Right forelimb (tissue), 1 donor: ENCODE measurements at places on chromosomes 4 and X.
A peak's percentile ranks its signal among the peaks of the same experiment; 100 is the strongest.

DNA sequence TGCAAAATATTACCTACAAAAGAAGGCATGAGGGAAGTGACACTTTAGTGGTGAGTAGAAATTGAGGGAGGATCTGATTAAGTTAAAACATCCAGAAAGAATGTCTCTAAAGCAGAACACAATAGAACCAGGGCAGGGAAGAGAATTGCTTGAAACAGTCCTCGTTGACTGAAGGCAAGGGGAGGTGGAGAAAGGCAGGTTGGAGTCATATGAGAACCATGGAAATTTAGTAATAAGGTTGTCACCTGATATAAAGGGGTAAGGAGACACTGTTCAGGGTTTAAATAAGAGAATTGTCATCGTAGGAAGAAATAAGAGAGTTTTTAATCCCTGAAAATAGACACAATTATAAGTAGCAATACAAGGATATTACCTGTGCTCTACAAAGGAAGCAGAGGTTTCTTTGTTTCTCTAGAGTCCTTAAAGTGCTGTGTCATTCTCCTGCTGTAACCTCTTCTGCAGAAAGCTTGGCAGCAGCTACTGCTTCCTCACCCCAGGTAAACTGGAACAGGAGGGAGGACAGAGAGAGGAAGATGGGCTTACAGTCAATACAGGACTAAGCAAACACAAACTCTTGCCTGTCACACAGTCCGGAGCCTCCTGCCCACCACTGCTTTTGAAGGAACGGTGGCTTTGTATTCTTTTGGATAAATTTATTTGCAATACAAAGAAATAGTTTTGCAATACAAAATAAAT, 258.4 kb downstream of the PPARGC1A start:
- no peak for DNase-seq

- no peak for DNase-seq
These were observed 359.5 kb downstream of the C4orf33 start for GRCh38 chr4:129455482-129455881.

GRCh38 chr4:184096561-184097240, 121.0 kb downstream of the ENPP6 start:
- peak; percentile 54 for DNase-seq

DNA sequence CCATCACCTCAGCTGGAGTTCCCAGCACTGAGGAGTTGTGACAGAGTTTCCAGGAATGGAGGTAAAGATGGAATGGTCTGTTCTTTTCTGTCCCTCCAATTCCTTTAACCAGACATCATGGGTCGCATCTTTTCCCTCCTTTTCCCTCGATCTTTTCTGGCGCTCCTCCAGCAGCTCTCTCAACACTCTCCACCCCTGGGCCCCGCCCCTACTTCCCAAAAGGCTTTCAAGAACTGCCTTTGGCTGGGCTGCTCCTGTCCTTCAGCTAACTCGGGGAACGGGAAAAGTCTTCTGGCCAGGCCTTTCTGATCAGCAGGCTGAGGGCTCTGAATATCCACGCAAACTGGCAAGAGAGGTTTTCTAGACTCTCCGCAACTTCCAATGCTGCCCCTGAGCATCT, 34.0 kb downstream of the UTP14A start:
- no peak for DNase-seq

- no peak for DNase-seq
These were observed 313.0 kb downstream of the DCTD start for GRCh38 chr4:182604161-182604622.

DNA sequence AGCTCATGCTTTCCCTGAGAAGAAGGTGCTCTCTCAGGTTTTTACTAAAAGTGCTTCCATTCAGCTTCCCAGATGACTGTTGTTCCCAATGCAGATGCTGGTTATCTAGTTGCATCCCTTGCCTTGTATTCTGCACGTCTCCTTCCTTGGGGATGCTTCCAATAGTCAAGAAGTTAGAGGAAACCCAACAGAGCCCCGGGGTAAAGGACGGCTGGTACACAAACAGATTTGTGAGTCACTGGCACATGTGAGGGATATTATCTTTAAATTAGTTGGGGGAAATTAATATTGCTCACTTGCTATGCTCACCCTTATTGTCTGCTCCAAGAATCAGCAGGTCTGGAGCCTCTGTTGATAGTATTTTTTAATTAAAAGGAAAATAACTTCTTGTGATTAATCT, 465.2 kb upstream of the BOD1L1 start:
- DNase-seq = no peak

DNA sequence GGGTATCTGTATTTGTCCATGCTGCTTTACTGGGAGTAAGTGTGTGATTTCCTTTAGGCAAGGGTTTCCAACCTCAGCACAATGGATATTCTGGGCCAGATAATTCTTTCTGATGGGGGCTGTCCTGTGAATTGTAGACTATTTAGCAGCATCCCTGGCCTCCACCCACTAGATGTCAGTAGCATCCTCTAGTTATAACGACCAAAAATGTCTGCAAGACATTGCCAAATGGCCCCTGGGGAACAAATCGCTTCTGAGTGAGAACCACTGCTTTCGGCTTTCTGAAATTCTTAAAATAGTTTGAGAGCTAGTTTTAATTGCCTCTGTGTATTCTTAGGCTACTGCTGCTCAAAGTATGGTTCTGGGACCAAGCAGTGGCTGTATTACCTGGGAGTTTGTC, 81.2 kb upstream of the GPM6B start:
- DNase-seq = no peak

DNA sequence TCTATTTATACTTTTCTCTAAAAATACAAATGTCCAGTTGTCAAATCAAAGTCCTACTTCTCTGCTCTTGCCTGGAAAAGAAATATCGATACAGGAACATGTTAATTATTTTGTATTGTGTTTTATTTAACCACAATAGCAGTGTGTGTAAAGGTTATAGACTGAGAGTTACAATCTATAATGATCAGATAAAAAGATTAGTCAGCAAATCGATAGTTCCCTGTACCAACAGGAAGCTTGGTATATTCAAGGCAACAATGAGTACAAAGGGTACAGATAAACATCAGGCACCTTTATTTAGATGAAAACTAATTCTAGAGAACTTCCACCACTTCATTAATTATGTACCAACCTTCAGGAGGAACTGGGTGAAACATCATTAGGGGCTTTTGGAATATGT, 469.5 kb downstream of the GBA3 start:
- no peak for DNase-seq

DNA sequence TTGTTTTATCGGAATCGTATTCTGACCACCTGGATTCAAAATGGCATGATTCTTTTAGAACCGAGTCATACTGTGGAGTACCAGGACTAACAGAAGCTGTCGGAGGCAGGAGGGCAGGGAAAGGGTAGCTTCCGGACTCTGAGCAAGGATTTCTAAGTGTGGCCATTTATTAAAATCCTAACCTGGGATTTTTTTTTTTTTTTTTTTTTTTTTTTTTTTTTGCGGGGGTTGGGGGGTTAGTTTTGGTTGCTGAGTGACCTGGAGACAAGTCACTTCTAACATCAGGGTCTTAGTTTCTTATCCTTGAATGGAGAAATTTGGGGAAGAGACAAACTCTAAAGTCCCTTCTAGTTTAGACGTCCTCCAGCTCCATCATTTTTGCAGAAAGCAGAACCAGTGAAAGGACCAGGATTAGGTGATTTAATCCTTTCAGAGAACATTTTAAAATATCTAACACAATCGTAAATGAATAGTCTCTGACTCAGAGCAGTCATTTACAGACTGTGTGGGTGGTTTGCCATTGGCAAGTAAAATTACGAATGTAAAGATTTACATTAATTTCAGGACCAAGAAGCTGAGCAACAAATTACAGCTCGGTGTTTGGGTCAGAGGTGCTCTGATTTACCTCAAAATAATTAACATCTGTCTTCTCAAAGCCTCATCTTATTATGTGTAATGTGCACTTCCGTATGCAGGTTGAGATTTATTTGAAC, 7.3 kb downstream of the SLC25A5 start:
- DNase-seq = no peak

- no peak for DNase-seq
These were observed 21.4 kb downstream of the FAT1 start for GRCh38 chr4:186702297-186702696.

GRCh38 chr4:150591406-150591805, 9.5 kb downstream of the MAB21L2 start:
- peak; percentile 53 for DNase-seq

DNA sequence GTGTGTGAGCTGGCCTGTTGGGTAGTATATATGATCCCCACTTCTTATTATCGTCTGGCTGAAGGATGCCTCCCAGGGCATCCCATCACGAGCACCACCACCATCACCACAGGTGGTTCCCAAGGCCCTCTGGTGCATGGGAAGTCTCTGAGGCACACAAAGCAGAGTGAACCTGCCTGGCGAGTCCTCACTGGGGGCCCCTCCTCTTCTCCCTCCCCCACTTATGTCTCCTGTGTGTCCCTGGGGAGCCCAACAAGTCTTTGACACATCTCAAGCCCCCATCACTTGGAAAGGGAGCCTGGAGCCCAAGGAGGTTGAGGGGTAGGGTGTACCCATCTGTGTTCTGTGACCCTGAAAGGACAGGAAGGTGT, 45.5 kb upstream of the NKX1-1 start:
- no peak for DNase-seq

GRCh38 chr4:25811841-25812240, 50.9 kb downstream of the SEL1L3 start:
- no peak for DNase-seq

DNA sequence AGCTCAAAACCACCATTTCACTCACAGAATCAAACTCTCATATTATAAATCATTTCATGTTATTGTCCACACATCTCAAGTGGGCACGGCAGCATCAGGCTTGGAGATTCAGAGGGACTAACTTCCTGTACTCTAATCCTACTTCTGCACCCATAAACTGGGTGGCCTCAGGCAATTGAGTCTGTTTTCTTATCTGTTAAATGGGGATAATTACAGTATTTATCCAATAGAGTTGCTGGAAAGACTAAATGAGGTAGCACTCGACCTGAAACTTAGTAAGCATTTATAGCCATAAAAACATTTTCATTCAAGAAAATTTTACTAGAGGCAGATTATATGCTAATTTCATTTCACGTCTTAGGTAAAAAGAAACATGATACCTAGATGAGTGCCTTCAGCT, 13.0 kb downstream of the TBC1D1 start:
- no peak for DNase-seq

DNA sequence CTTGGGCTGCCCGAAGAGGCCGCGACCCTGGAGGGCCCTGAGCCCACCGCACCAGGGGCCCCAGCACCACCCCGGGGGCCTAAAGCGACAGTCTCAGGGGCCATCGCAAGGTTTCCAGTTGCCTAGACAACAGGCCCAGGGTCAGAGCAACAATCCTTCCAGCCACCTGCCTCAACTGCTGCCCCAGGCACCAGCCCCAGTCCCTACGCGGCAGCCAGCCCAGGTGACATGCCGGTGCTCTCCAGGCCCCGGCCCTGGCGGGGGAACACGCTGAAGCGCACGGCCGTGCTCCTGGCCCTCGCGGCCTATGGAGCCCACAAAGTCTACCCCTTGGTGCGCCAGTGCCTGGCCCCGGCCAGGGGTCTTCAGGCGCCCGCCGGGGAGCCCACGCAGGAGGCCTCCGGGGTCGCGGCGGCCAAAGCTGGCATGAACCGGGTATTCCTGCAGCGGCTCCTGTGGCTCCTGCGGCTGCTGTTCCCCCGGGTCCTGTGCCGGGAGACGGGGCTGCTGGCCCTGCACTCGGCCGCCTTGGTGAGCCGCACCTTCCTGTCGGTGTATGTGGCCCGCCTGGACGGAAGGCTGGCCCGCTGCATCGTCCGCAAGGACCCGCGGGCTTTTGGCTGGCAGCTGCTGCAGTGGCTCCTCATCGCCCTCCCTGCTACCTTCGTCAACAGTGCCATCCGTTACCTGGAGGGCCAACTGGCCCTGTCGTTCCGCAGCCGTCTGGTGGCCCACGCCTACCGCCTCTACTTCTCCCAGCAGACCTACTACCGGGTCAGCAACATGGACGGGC, 579 bp downstream of the ABCD1 start:
- no peak for DNase-seq

DNA sequence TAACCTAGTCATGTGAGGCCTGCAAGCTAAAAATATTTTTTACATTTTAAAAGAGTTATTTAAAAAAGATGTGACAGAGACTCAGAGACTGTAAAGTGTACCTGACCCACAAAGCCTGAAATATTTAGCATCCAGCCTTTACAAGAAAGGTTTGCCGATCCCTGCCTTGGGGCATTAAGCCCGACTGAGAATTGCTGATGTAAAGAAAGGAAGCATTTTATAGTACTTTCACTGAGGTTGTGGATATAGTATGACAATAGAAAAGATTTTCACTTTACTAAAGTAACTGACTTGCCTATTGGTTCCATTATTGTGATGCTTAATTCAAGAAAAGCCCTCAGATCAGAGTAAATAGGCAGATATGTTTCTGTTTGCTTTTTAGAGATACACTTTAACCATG, 17.0 kb downstream of the STK26 start:
- no peak for DNase-seq

DNA sequence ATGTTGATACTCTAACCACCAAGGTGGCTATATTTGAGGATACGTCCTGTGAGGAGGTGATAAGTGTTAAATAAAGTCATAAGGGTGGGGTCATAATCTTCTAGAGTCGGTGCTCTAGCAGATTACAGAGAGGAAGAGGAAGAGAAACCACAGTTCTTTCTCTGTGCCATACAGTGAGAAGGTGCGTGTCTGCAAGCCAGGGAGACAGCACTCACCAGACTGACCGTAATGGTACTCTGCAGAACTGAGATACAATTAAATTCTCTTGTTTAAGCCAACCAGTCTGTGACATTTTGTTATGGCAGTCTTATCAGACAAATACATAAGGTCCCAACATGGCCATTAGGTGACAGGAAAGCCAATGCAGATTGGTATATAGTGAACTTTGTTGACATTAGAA, 480.9 kb upstream of the IGFBP7 start:
- no peak for DNase-seq
